ENCODE measurements at places on chromosomes 2 and 18. TPM values are rescaled to one million over a fixed set of nuclear protein-coding genes. Genes with fewer than 3 reads are reported as not detected.

Gene NETO1
- not detected for polyA plus RNA-seq

Gene DSC2
- 0.87 TPM for polyA plus RNA-seq

Gene TCF7L1
- polyA plus RNA-seq: 4.1 TPM

Gene EML6
- 1.8 TPM for polyA plus RNA-seq

DNA sequence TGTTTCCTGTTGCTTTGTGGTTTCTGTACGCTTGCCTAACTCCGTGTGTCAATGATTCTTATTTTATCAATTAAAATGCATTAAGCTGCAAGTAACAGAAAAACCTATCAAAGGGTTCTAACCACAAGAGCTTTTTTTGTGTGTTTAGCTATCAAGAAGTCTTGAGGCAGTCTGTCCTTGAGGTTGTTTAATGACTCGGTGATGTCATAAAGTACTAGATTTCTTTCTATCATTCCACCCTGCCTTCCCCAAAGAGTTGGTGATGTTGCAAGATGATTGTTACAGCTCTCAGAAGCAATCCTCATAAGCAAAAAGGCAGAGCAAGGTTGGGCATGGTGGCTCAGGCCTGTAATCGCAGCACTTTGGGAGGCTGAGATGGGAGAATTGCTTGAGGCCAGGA lies 51.9 kb upstream of the SPTBN1 start:
- DNase-seq: peak; percentile 6

DNA sequence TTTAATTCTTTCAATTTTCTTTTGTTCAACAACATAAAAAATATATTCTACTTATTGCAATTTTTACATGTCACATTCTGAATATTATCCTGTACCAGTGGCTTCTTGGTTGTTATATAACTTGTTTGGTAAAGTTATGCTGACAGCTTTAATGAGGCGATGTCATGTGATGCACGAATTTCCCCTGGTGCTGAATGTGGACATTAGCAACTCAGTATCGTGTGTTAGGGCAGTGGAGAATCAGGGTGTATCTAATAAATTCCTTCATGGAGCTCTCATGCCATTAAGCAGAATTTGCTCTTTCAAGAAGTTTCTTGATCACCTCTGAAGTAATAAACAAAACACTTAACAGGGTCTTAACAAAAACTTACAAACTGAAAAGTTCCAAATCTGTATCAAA lies 99.6 kb upstream of the DNMT3A start:
- no peak for DNase-seq

Gene BOLL
- not detected for polyA plus RNA-seq

GRCh38 chr2:15334644-15335326 lies 226.3 kb downstream of the NBAS start:
- no peak for DNase-seq
